ENCODE measurements at places on chromosomes 2 and 18.
A peak's percentile ranks its signal among the peaks of the same experiment; 100 is the strongest.

- no peak for DNase-seq
Measured at GRCh38 chr18:41323044-41323443, 632.0 kb upstream of the PIK3C3 start.

GRCh38 chr2:100953406-100954043 lies 48.6 kb upstream of the RPL31 start:
- DNase-seq: peak; percentile 50

DNA sequence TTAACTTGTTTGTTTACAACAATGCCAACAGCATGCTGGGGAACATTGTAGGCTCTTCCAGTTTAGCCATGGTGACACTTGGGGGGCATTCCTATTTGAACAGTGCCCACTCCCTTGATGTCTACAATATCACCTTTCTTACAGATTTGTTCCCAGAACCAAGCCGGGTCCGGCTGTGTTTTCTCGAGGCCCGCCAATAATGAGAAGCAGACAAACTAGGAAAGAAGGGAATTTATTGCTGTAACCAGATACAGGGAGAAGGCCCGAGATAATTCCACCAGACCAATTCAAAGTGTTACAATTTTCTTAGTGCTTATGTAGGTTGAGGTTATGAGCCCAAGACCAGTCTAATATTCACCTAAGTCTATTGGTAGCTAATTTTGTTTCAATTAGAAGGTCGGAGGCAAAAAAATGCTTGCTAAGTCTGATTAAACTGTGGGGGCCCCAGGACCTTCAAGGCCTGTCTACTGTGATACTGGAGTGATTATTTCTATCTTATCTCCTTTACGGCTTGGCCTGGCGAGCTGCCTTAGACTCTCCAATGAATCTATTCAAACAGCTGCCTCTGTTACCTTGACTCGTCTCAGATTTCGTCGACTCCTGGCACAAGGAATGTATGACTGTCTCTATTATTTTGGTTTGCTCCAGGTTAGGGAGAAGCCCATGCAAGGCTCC lies 59.1 kb upstream of the PSME4 start:
- DNase-seq: no peak

DNA sequence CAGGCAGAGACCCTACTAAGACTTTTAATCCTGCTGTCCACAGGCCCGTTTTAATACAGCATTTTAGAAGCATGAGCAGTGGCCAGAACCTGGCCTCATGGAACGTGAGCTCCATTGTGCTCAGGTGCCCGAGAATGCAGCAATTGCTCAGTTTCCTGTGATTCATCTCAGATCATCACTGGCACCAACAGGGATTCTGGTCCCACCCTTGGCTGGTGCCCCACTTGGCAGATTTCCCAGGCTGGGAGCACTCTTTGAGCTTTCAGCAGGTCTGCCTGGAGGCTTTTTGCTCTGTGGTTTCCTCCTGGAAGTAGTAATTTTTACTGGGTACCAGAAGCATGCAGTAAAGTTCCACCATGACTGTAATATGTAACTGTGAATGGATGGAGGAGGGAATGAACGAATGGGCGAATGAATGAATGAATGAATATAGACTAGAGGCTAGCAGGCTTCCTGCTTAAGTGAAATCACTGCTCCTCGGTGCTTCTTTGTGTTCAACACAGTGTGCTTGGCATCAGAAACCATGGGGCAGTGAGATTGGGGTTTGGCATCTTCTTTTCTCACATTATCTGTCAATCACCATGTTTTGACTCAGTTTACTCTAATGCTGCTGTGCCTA lies 312.9 kb downstream of the PRKCE start:
- DNase-seq: peak; percentile 53

DNA sequence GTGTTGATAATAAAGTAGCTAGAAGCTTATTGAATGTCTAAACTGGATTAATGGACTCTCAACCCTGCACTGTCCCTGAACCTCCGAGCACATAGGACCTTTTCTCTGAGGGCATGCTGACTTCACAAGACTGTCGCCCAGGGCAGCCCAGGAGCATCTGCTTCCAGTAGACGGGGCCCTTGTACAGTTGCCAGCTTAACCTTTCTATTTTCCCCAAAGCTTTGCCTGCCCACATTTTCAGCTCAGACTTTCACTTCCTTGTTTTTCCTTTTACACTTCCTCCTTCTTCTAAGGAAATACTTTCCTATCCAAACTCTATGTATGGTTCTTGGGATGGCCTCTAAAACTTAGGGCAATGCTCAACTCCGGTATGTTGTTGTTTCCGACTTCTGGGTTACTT lies 1.3 kb downstream of the VWA3B start:
- no peak for DNase-seq

DNA sequence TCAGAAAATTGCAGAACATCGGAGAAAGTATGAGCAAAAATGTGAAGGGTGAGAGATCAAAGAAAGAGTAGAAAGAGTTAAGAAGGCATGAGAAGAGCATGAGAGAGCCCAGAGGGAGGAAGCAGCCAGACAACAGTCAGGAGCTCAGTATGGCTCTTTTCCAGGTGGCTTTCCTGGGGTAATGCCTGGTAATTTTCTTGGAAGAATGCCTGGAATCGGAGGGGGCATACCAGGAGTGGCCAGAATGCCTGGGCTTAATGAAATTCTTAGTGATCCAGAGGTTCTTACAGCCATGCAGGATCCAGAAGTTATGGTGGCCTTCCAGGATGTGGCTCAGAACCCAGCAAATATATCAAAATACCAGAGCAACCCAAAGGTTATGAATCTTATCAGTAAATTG lies 271.8 kb upstream of the TFPI start:
- DNase-seq: no peak

DNA sequence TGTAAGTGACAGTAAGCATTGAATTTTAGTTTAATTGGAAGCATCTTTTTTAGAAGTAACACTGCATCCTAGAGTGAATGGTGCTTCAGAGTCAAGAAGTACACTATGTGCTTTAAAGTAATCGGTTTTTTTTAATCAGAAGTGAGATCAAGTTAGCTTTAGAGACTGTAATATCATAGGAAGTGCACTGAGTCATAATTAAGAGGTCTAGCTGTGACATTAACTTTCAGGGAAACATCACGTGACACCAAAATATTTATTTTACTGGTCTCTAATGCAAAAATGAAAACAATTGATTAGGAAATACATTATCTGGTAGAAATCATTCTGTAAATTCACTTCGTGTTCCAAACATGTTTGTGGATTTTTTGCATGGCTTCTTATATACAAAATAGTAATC lies 55.3 kb upstream of the KYNU start:
- no peak for DNase-seq

DNA sequence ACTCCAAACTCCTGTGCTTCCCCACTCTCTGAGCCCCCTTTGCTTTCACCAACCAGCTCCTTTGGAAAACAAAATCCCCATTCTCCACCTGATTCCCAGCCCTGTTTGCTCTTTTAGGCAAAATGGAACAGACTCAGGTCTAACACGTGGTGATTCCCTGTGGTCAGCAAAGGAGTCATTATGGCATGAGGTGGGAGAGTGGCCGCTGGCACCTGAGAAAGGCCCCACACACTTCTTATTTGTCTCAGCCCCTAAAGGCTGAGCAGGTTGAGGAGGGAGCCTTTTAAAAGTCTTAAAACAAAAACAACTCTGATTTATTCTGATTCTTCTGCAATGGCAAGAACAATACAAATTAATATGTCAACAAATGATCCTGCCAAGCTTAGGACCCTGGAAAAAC lies 401.2 kb downstream of the TNS1 start:
- DNase-seq: no peak

GRCh38 chr2:206201075-206201848 lies 41.6 kb downstream of the EEF1B2 start:
- DNase-seq: no peak

DNA sequence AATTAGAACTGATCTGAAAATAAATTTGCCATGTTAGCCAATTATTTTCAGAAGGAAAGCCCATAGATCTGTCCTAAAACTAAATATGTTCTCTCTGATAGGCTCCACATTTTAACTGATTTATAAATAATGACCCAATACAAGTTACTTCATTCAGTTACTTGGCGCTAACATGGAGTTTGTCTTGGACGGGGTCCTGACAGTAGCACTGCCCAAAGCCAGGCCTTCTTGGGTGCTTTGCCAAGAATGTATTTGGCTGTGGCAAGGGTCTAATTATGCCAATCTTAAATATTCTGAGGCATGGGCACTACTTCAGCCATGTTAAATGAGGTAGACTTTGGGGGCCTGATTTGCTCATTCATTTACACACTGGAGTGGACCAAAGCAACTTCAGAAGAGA lies 135.0 kb upstream of the PKDCC start:
- DNase-seq: no peak

GRCh38 chr18:60062396-60062795 lies 162.6 kb downstream of the PMAIP1 start:
- DNase-seq: no peak

- DNase-seq: no peak
Measured at GRCh38 chr2:65146078-65146477, 16.2 kb upstream of the RAB1A start.

GRCh38 chr2:197208841-197209240 lies 101.7 kb downstream of the ANKRD44 start:
- no peak for DNase-seq

DNA sequence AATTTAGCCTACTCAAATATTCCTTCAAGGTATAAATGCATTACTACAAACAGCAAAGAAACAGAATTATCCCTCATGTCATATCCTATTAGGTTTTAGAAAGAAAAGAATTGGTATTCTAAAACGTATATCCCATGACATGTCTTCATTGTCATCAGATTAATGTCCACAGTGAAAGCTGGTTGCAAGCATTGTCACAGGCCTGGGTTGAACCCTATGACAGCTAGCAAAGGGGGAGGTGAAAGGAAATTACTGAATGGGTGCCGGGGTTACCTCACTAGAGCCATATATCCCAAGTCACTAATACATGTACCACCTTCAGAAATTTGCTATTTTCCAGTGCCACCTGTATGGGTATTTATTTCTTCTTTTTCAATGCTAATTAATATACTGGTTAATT lies 1630.5 kb upstream of the NXPH2 start:
- DNase-seq: no peak

DNA sequence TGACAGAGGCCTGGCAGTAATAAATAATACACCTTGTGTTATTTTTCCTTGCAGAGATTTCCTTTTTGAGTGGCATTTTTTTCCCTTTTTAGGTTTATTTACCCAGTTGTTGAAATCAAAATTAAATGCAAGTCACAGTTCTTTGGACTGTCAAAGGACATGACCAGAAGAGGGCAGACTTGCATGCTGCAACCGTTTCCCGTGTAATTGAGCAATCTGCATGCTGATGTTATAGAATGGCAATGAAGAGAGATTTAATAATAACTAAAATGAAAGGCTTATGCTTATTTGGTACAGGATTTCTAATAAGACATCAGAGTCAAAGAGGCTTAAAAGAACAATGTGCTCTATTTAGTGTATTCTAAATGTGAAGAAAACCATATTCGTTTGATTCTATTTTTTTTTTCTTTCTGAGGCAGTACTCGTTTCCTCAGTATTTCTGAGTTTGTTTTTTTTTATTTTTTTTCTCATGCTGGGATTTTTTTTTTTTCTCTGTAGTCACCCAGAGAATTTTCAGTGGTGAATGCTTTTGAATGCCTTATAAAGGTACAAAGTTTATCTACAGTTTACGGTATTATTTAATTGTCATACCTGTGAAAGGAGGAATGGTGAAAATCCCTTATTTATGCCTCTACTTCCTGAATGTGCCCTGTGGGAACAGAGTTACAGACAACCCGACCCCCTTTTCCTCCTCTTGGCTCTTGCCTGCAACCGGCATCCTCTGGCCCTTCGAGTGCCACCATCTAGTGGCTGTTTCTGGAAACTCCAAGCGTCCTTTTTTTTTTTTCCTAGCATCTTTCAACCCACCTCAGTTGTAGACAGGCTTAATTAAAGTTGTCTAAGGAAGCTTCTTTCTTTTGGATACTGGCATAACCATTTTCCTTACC lies 368.5 kb downstream of the LRRTM1 start:
- peak; percentile 52 for DNase-seq

GRCh38 chr2:132884705-132885104 lies 214.7 kb upstream of the LYPD1 start:
- DNase-seq: no peak

DNA sequence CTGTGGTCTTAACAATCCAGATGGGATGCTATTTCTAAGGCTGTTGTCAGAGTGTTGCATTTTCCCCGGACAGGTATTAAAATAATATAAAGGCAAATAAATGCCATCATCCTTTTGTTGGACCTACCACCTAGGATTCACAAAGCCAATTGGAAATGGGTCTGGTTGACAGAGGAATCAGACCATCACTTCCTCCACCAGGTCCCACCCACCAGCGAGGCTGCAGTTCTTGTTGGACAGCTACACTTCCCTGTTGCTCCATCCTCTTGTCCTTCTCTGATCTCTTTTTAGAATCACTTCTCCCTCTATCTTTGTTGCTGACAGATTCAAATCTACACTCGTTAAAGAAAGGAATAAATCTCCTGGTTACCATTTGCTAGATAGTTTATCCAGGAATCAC lies 1.1 kb downstream of the TMEM169 start:
- DNase-seq: peak; percentile 36
